ENCODE measurements at places on chromosomes 5 and 9.

- no peak for DNase-seq
These were observed 28.9 kb downstream of the TBC1D2 start for GRCh38 chr9:98226516-98226915.

- no peak for DNase-seq
These were observed 37.7 kb upstream of the RAPGEF6 start for GRCh38 chr5:131672776-131673175.

DNA sequence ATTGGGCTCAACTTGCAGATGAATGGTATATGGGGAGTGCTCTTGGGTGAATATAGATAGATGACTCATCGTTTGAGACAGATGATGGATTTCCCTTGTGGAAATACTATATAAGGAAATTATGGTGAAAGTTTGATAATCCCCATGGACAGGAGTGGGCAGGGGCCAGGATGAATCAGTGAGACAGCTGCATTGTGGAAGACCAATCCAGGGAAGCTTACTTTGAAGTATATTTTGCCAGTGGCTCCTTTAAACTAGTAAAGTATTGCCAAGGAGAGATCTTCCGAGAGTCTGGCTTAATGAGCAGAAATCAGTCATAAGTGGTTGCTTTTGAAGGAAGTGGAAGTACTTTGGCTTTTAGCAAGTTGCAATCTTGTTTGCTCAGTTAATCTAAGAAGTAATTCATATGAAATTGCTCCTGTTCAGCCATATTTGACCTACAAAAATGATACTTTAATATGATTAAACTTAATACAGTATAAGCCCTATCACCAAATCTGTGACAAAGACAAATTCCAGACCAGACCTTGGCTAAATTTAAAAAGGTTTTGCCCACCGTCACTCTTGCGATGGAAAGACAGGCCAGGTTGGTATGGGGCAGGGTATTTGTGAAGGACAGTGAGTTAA is 9.3 kb upstream of the TNC start:
- DNase-seq: no peak

DNA sequence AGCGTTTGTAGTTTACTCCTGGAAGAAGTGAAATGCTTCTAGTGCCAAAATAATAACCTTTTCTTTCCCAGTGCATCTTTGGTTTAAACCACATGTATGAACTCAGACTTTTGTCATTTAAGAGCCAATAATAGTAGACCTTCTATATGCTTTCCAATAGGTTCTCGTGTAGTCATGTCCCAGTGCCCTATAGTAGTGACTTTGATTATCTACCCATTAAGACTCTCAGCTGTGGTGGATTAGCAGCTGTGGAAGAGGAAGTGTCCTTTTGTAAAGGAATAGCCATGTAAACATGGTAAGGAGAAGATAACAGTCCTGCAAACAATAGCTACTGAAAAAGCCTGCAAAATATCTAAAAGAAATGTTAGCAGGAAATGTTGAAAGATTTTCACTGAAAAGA is 765.3 kb downstream of the MTRR start:
- no peak for DNase-seq

GRCh38 chr5:158599157-158599556 is 500.6 kb downstream of the EBF1 start:
- no peak for DNase-seq

DNA sequence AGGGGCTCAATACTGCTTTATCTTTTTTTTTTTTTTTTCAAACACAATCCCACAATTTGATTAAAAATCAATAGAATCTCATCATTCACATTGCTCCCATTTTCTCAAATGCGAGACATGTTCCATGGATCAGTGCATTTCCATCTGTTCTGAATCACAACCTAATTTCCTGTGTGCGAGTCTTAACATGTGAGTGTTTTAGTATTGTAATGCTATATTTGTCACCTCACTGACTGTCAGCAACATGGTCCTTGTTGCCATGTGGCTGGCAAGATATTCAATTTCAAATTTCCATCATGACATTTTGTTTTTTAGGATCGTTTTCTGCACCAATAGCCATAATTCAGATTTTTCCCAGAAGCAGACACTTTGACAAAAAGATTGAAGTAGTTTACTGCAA is 233.2 kb upstream of the PRDM9 start:
- no peak for DNase-seq

DNA sequence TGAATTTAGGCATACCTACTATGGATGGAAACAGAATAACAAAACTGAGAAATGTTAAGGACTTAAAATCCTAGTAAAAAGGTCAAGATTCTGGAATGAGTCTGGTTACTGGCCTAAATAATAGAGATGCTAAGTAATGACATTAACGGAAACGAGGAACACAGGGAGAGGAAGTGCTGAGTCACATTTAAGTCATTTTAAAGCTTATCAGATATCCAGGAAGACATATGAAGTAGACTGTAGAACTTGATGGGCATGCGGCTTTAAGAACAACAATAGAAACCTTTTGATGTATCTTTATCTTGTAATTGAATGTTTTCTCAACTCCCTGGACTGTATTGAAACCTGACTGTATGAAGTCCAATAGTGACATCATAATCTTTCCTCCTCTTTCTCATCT is 1251.4 kb upstream of the CDH6 start:
- no peak for DNase-seq

DNA sequence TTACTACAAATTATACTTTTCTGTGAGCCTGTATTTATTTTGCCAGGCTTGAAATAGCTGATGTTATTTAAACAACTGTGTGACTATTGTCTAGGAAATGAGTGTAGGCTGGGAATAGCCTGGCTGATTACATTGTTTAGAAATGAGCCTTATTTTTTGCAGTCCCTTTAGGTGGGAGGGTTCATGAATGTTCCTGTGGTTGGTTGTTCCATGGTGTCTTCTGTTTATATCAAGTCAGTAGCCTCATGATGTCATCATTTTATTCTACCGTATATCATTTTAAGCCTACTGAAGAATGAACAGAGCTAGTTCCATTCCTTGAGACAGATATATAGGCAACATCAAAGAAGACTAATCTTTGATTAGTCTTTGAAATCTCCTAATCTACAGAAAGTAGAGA is 53.1 kb downstream of the MAP1B start:
- no peak for DNase-seq

- no peak for DNase-seq
These were observed 129.7 kb upstream of the BOD1 start for GRCh38 chr5:173746047-173746646.

DNA sequence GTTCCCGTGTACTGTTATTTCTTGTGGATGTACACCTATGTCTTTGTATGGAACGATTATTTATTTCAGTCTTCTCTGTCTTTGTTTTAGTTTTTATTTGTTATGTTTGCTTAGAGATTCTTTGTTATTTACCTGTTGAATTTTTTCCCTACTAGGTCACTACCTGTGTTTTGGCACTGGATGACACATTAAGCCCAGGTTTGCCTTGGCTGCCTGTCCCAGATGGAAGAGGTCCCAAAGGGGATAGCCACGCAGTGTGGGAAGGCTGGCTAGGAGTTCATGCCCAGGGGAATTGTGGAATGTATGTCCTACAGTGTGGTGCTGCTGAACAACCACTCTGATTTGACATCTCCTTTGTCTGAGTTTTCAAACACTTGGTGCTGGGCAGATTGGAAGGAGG is 15.6 kb upstream of the SLC36A2 start:
- no peak for DNase-seq

DNA sequence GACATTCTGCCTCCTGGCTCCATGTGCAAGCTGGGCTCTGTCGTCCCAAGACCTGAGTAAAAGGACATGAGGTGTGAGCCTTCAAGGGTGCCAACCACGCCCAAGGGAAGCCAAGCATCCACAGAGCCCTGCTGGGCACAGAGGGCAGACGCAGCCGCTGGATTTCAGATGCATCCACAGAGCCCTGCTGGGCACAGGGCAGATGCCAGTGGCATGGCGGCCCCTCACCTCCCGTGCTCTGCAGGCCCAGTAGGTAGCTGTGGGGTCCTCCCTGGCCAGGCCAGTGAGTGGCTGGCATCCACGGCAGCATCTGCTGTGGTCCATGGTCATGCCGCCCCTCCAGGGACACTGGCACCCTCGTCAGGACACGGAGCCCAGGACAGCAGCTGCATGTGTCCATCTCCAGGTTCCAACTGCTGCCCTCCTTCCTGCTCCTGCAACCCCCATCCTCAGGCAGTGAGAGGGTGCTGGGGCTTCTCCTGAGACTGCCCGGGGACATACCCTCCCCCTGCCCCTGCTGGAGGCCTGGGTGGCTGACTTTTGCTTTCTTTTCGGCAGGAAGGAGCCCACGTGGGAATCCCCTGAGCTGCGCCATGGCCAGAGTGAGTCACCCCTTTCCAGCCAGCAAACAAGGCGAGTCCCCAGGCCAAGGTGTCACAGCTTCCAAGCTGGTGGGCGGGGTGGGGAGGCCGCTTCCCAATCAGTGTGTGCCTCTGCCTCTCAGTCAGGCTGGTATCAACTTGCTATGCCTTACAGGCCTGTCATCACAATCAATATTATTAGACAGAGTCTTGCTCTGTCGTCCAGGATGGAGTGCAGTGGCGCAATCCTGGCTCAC is 4.0 kb upstream of the TRAF2 start:
- DNase-seq: no peak

DNA sequence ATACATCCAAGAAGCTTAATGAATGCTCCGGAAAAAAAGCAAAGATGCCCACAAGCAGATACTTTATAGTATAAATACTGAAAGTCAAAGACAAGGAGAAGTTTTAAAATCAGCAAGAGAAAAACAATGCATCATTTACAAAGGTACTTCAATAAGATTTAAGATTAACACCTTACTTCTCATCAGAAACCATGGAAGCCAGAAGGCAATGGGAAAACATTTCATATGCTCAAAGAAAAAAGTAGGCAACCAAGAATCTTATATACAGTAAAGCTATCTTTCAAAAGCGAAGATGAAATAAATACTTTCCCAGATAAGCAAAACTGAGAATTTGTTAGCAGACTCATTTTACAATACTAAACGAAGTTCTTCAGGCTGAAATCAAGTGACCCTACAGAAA is 51.1 kb downstream of the ABHD17B start:
- no peak for DNase-seq

- no peak for DNase-seq
These were observed 118.5 kb upstream of the ERCC6L2 start for GRCh38 chr9:95756986-95757385.

DNA sequence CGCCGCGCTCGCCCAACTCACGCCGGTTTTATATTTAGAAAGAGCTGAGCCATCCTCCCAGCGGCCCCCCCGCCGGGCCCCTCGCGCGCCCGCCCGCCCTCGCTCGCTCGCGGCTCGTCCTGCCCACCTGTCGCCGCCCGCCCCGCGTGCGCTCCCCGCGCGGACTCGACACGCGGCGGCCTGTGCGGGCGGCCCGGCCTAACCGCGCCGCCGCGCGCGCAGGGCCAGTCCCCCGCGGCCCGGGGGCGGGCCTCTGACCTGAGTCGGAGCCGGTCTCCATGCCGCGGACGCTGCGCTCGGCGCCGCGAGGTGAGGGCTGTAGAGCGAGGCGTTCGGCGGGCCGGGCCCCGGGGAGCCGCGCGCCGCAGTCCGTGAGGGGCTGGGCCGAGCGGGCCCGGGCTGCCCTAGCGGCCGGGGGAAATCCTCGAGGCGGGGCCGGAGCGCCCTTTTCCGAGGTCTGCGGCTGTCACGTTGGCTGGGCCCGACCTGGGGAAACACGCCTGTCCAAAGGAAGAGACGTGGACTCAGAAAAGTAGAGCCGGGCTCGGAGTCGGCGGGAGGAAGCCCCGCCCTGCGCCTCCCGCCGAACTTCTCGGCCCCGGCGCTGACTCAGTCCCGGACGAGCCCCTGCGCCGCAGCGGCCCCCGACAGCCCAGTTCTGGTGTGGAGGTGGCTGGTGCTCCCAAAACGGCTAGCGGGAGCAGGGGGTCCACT is at the start of gene ECPAS:
TSS of gene ECPAS (minus strand) at position 526 of the 714 bp plus-strand sequence. CDS start 11,465 bp downstream, outside the sequence.
- DNase-seq: peak; percentile 49

DNA sequence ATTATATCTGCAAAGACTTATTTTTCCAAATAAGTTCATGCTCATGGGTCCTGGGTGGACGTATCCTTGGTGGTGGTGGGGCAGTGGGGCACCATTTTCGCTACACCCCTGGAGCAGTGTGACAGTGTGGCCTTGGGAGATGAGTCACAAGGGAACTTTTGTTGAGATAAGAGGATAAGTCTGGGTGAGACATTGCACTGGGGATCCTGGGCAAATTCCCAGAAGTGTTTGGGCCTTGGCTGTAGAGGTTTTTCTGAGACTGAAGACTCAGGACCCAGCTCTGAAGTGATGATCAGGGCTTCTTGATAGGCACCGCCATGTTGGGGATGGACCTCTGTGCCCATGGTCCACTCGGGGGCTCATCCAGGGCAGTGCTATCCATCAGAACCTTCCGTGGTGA is 149.4 kb downstream of the MACROH2A1 start:
- no peak for DNase-seq

DNA sequence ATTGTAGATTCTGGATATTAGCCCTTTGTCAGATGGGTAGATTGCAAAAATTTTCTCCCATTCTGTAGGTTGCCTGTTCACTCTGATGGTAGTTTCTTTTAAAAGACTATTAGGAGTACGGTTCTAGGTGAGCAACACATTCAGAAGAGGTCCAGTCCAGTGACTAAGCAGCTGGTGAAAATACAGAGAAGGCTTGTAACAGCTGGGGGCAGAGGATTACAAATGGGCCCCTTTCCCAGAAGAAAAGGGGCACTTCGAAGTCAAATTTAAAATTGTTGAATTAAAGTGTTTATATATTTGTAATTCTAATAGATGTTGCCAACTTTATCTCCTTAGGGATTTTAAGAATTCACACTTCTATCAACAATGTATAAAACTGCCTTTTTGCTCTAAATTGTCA is 720.5 kb downstream of the TLE4 start:
- DNase-seq: no peak

- DNase-seq: no peak
These were observed 47.8 kb upstream of the SLC1A3 start for GRCh38 chr5:36558641-36559040.

- peak; percentile 44 for DNase-seq
These were observed 11.0 kb downstream of the SPINK14 start for GRCh38 chr5:148179234-148179824.

DNA sequence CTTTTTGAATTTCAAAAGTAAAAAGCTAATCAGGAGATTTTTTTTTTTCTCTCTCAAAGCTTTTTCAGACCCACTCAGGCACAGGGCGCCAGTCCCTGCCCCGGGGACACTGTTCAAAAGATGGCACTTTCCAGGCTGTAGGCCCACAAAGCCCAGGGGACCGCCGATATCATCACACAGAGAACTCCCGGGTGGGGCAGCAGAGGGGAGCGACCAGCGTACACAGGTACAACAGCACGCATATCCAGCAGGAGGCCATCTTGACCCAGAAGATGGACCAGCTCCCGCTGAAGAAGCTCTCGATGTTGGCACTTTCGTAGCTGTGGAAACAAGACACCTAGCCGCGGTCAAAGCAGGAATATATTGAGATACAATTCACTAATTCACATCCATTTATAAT is 108.3 kb downstream of the THBS4 start:
- DNase-seq: no peak

- no peak for DNase-seq
These were observed 284.5 kb upstream of the POU5F2 start for GRCh38 chr5:94025788-94026473.

GRCh38 chr5:138109463-138110265 is 25.8 kb downstream of the WNT8A start:
- no peak for DNase-seq

GRCh38 chr9:95027914-95028852 is 289.3 kb downstream of the FANCC start:
- no peak for DNase-seq
